Myocyte (in vitro differentiated cells): ENCODE measurements at places on chromosomes 5 and 9.

GRCh38 chr9:121620777-121621449, 30.5 kb upstream of the DAB2IP start:
- DNase-seq = peak; percentile 27

GRCh38 chr9:127929625-127929979, 975 bp downstream of the PIP5KL1 start:
- no peak for DNase-seq

- DNase-seq = no peak
Observed at GRCh38 chr5:59092758-59093157, 509.9 kb downstream of the RAB3C start.

GRCh38 chr5:95043234-95043633, 241.7 kb downstream of the MCTP1 start:
- no peak for DNase-seq

DNA sequence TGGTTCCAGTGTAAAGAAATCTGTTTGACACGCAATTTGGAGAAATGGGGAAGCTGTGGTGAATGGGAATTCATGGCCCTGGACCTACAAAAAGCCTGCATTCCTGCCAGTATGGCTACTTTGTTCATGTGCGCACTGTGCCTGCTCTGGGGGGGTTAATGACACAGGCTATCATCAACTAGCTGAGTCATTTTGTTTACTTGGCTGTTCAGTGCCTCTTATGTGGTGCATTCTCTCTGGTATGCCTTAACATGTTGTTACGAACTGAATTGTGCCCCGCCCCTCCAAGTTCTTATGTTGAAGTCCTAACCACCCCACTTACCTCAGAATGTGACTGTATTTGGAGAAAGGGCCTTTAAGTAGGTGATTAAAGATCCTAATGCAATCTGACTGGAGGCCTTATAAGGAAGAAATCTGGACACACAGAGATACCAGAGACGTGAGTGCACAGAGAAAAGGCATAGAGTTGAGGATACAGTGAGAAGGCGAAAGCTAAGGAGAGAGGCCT, 20.4 kb upstream of the UBAP1 start:
- DNase-seq = no peak

DNA sequence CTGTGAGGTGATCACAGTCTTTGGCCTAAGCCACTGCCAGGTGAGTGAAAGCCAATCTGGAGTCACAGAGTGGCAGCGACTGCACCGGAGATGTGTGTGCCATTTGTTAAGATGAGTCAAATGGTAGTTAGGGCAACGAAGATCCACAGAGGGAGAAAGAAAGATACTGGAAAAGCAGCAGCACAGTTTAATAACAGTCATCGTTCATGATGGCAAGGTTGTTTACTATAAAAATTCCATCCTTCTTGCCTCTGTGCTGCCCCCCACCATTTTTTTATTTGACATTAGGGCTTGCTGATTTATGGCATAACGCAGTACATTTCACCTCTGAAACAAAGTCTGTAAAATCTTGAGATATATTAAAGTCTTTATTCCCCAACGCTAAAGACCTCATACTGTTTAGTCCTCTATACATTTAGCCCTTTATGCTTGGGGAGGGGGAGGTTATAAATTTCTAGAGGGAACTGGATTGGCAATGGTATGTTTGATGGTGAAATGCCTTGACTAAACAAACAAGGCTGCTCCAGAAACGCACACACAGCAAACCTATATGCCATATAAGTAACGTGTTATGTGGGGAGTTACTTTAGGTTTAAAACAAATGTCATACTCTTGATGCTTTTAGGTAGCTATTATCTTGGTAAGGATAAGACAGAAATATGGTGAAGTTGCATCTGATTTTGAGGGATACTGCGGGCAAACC, 55.8 kb upstream of the ABL1 start:
- DNase-seq = peak; percentile 39

DNA sequence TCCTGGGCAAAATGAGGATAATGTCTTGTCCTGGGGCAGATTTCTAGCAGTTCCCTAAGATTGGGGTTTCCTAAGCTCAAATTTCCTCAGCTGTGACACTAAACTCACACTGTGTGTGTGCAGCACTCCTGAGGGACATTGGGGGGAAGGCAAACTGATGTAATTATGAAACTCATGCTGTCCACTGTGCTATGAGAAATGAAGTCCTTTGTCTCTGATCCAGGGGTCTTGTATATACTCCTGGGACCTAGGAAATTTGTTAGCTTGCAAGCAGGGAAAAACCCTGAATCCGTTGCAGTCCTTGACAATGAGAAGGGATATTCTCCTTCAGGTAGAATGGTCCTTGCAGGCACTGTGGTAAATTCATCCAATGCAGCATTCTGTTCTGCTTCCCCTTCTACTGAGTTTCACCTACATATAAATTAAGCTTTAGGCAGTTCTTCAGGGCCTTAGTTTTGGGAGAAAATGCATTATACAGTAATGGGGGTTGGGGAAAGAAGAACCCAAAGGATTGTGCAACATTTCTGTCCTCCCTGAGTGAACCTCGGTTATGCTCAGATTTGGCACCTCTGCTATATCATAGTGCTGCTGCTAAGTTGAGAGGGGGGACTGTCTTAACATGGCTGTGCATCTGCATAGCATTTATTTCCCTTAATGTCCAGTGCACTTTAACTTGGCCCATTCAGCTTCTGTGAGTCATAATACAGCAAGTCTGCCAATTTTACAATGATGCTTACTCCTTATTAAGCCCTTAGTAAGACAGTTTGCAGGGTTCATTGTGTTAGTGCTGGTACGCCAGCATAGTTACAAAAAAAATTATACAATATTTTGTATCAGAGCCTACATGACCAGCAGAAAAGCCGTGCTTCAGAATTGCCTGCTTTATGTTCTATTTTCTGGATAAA, 80.2 kb downstream of the PJA2 start:
- DNase-seq = peak; percentile 53

DNA sequence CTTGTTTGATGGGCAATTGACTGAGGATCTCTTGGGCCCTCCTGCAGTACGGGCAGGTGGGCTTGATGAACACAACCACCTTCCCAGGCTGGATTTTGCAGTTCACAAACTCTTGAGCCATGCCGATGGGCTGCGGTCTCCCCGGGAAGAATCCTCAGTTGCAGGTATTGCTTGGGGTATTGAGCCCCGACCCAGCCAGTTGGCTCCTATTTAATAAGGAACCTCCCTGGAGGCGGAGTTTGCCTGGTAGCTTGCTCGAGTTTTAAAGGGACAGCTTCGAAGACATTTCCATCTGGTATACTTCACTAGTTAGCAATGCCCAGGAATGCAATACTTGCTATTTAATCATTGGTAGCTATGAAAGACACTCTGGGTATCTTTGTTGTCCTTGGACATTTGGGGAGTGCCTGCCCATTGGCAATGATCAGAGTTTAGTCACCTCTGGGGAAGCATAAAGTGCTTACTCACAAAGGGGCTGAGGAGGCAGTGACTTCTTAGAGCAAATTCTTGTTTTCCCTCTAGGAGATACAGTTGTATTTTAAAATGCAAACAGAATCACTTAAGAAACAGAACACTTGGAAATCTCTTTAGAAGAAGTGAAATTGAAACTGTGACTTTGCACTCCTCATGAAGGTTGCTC, at the start of gene GLRX:
Gene GLRX (minus strand): TSS at position 185 of the 640 bp plus-strand sequence. CDS start 64 bp downstream, at position 121.
- peak; percentile 93 for DNase-seq

DNA sequence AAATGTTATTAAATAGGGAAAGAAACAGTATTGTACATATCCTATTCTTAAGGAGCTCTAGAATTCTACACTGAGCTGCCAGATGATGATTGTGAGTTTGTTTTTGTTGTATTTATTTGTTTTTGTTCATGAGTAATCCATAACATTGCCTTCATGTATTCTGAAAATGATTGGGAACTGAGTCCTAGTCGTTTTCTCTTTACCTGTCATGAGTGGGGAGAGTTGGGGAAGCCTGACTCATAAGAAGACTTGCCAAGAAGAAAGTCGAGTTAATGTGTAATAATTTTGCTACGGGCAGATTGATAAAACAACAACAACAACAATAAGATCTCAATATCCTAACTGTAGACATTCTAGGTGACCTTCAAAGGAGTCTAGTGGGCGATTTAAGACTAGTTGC, 103.8 kb downstream of the ANKRD55 start:
- DNase-seq = no peak

GRCh38 chr9:116984111-116984510, 297.0 kb downstream of the TRIM32 start:
- DNase-seq = peak; percentile 70

DNA sequence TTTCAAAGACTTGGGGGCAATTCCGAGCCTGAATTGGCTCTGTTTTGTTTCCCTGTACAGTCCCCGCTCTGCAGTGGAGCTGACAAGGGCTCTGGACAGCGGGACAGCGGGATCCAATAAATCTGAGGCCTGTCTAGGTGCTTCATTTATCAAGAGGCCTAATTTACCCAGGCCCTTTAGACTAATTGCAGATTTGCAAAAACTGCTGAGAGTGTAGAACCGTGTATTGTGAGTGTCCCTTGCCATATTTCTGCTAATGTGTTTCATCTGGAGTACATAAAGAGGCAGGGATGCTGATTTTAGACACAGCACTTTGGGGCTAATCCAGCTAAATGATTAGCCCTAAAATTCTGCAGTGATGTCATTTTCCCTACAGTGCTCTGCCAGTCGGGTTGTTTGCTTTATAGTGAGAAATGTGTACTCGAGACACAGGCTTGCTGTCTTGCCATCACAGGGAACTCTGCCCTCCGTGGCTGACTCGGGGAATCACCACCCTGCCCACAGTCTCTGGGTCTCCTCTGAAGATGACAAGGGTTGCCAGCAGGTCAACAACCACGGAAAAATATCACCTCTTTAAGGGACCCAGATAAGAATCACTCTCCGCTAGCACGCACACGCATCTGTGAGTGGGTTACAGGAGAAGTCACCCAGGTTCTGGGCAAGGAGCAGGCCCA, 592.0 kb downstream of the BNC2 start:
- DNase-seq = no peak
